ENCODE measurements at places on chromosomes 16 and 17.

DNA sequence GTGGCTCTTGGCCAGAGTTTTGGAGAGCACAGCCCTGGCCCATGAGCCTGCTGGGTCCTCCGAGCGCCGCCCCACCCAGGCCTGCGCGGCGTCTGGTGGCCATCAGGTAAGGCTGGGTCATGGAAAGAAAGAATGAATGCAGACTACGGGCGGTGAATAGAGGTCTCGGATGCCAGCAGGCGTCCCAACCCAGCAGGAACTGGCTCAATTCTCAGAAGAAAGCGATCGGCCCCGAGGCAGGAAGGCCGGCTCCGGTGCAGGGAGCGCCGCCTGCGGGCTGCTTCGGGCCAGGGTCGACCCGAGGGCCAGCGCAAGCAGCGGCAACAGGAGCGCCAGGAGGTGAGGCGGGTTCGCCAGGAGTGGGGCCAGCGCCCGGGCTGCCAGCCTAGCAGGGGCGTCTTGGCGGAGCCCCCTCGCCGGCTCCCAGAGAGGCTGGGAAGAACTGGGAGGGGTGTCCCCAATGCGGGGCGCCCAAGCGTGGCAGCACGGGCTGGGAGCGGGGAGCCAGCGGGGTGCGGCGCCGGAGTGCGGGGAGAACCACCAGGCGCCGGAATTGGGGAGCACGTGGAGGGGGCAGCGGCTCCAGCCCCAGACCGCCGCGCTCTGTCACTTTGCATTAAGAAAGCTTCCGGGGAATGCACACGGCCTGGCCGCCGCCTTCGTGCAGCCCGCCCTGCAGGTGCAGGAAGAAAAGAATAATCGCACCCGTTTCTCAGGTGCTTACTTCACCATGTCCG, 7.1 kb upstream of the TMC5 start:
- DNase-seq, result no peak

- no peak for DNase-seq
Observed at GRCh38 chr17:15885770-15886169, 59.2 kb upstream of the ADORA2B start.

DNA sequence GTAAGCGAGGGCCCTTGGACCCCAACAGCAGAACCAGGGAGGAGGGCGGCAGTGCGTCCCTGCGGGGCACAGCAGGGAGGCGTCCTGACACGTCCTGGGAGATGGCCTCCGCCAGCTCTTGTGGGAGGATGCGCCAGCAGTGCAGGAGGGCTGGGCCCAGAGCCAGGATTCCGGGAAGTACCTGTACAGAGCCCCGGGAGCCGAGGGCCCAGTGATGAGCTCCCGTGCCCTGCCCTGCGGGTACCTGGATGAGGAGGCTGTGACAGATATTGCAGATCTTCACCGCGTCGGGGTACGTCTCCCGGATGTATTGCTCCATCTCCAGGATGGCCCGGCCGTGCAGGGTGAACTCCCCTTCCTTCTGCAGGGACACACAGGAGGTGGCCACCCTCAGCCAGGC, 23.1 kb downstream of the KDM8 start:
- DNase-seq, result no peak

DNA sequence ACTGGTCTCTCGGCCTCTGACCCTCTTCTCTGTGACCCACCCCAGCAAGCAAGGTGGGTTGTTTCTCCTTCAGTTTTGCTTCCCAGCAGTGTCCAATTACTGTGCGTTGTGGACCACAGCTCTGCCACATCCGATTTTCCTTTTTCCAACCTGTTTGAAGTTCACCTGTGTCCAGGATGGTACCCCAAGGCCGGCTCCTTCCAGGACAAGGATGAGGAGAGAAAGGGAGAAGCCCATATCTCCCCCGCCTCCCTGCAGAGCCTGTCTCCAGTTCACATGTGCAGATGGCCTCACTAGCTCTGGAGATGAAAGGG, 13.5 kb downstream of the NMRAL1 start:
- no peak for DNase-seq

- no peak for DNase-seq
Observed at GRCh38 chr17:40363111-40363827, 1.3 kb downstream of the GJD3 start.

GRCh38 chr16:84740596-84741116, 40.9 kb downstream of the USP10 start:
- DNase-seq, result no peak

GRCh38 chr16:77317059-77317458, 117.8 kb downstream of the ADAMTS18 start:
- no peak for DNase-seq

DNA sequence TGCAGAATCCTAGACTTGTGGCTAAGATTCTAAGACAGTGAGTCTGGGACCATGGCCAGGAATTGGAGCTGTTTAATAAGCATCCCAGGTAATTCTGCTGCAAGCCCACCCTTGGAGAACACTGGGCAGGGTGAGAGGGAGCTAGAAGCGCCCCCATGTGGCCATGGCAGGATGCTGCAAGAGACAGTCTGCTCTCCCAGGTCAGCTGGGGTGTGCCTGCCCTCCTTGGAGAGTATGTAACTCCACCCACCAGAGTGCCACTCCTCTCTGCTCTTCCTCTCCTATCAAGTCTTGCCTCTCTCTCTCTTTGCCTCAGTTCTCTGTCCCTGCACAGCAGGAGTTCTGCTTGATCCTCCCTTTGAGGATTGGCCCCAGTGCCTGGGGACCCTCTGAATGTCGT, 14.9 kb downstream of the RCVRN start:
- no peak for DNase-seq

DNA sequence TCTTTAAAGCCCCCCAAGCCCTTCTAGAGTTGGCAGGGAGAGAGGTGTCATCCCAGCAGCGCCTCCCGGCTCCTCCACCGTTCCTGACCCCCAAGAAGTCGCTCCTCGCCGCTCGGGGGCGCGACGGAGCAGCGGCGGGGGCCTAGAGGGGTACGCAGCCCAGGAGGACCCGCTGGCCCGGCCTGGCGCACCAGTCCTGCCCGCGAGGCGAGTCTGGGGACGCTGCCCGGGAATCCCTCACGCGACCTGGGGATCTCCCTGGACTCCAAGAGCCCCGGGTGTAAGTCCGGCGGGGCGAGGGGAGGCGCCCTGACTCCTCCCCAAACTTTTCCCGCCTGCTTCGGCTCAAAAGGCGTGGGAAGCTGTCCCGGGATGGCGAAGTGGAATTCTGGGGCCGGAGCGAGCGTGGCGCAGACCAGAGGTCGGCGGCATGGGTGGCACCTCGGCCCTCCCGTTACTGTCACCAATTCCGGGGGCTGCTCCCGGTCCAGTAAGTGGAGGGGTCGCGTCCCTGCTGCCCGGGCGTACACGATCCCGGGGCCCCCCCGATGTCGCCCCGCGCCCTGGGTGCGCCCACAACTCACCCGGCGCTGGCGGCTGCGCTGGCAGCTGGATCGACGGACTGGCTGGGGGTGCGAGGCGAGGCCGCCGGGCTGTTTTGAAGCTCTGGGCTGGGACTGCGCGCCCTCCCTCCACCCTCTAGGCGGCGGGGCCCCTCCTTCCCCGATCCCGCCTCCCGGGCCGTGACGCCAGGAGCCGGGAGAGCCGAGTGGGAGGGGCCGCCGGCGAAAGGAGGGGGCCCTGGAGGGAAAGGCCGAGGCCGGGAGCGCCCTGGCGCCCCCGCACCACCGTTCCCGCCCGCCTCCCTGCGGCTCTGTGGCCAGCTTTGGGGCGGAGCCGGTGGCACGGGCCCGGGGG, at the start of gene EMP2:
EMP2 (minus strand) TSS at position 634 of the 918 bp plus-strand sequence. CDS start 32,981 bp downstream, outside the sequence.
- no peak for DNase-seq

GRCh38 chr16:17331071-17331607, 139.6 kb downstream of the XYLT1 start:
- no peak for DNase-seq

All from stimulated activated CD4-positive, alpha-beta T cell treated with anti-CD3 and anti-CD28 coated beads, Interleukin-1b, Interleukin-23, amount 100 ng/mL, for 1 hour (primary cell).